ENCODE measurements at places on chromosomes 13 and 19.

DNA sequence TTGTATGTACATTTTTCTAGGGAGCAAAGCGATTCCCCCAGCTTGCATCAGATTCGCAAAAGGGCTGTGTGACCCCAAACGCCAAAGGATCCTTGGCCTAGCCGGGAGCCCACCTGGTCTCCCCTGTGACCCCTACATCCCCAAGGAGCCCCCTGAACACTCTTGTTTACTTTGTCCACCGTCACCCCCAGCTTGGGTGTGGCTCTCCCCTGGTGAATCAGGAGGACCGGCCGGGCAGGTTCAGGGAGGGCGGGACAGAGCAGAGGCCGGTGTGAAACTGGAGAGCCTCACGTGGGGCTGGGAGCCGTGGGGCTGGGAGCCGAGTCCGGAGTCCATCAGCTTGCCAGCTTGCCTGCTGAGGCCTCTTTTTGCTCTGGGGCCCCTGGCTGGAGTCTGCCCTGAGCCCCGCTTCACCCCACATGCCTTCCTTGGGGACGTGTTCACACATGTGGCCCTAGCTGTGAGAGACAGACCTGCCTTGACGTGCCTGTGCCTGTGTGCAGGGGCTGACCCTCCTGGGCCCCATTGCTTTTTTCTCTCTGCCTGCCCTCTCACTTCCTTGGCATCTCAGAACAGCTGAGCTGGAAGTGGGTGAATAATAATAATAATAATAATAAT is 2.0 kb downstream of the ITPKC start:
- DNase-seq, result peak; percentile 75

DNA sequence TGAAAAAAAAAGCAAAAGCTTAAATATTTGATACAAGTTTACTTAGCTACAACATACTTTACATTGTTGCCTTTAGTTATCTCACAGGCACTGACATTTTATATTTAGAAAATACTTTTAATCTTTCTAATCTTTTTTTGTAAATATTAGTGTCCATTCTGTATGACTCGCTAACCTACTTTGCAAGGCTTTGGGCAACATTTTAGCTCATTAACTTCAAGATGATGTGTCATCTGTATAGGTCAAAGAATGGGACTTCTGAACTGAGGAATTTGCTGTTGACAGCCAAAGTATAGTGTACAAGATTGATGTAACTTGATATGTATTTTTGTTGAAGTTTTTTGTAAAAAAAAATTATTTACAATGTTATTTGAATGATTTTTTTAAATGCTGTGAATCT is 2.7 kb upstream of the C1QTNF9 start:
- DNase-seq, result peak; percentile 39

DNA sequence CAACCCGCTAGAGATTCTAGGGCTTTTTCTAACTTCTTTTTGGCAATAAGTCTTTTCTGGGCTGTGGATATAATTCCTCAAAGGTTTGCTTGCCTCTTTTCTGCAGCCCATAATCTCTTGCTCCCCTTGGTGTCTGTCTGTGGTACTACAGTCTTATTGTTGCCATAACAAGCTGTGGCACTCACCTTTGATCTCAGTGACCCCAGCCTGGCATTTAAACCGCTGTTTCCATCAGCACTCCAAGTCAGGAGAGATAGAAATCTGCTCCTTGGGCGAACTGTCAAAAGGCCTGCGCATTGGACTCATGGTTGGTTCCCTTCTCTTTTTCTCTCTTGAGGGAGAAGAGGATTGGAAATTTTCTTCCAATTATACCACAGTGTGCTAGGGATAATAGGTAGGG is 14.5 kb upstream of the MPHOSPH8 start:
- peak; percentile 50 for DNase-seq

- DNase-seq, result no peak
Measured at GRCh38 chr13:53327680-53328315, 299.2 kb downstream of the OLFM4 start.

DNA sequence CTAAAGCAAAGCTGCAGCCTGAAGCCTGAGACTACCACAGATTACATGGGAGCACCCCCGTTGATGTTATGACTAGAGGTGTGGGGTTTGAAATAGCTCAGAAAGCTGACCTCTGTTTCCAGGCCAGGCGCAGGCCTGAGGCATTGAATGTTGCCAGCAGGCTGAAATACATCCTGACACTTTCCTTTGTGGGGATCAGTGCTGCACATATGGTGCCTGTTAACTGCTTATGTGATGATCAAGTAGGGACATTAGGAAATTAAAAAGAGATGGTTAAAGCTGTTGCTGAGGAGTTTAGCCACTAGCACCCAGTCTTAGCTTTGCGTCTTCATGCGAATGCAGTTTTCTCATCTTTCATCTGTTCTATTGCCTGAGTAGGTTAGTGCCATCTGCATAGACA is 83.2 kb downstream of the CCNA1 start:
- DNase-seq, result no peak

GRCh38 chr13:110210604-110210985 is 96.4 kb downstream of the COL4A1 start:
- DNase-seq, result no peak

DNA sequence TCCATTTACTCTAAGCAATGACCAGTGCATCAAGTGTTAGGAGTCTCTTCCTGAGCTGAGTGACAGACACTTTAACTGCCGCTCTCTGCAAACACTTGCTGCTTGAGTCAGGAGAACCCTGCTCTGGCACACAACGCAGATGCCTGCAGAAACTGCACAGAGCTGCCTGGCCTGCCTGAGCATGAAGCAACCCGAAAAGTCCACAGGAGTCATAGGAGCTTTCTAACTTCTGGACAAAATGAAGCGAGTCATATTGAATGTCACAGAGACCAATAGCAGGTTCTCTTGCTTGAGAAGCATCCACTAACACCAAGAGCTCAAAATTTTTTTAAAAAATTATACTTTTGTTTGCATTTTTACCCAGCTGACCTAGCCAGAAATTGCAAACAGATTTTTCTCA is 232.4 kb downstream of the LHFPL6 start:
- peak; percentile 62 for DNase-seq

- DNase-seq, result peak; percentile 24
Measured at GRCh38 chr19:41616792-41617621, 9.9 kb downstream of the CEACAM4 start.

DNA sequence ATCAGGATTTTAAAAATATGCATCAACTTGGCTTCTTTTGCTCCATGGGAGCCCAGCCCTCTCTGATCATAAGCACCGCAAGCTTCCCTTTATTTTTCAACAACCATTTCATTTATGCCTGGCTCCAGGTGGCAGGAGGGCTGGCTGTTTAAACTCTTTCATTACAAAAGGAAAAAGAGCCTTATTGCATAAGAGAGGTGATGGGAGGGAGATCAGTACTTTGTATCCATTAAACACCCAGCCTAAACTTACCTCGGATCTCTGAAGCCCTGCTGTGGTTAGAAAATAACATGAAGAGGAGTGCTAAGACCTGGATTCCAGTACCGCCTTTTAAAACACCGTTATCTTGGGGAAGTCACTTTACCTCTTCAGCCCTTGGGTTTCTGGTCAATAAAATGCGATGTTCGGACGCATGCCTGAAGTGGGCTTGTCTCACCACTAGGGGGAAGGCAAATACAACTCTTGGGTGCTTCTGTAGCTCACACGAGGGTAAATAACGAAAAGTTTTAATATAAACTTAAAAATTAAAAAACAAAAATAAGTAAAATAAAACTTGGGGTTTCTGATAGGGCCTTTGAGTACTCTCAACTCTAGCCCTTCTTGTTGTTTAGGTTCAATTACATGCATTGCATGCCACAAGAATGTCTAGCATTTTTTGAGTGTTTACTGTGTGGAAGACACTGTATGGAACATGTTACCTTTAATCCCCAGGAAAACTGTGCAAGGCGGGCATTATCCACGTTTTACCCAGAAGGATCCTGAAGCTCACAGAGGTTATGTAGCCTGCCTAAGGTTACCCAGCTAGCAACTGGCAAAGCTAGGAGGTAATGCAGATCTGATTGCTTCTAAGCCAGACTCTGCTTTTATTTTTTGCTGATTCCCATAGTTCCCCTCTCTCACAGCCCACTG is 240.3 kb downstream of the LMO7 start:
- DNase-seq, result peak; percentile 88

- DNase-seq, result no peak
Measured at GRCh38 chr19:18029617-18030338, 21.8 kb downstream of the ARRDC2 start.

- no peak for DNase-seq
Measured at GRCh38 chr13:99907627-99908026, 63.9 kb downstream of the ZIC5 start.

DNA sequence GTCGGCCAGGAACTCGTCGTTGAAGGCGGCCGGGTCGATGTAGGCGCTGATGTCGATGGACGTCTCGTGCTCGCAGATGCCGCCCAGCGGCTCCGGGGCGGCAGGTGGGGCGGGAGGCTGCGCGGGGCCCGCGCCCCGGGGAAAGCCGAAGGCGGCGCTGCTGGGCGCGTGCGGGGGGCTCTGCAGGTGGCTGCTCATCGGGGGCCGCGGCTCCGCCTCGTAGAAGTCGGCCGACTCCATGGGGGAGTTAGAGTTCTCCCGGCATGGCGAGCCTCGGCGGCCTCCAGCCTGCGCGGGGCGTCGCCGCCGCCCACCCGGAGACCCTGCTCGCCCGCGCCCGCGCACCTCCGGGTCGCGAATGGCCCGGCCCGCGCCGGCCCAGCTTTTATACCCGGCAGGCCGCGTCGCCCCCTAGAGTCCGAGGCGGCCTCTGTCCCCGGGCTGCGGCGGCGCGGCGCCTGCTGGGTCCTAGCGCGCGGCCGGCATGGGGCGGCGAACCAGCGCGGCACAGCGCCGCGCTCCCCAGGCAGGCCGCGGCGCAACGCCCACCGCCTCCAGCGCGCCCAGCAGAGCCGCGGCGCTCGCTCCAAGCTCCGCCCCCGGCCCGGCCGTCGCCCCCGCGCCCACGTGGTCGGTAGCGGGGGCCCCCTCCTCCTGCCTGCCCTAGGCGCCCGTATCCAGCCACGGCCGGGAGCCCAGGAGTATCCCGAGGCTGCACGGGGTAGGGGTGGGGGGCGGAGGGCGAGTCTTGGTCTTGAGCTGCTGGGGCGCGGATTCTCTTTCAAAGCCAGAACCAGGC is at the start of gene CEBPA:
Gene CEBPA, minus strand, starts transcription at position 360 of the 799 bp plus-strand sequence. Its CDS starts 120 bp downstream, at position 240.
- DNase-seq, result peak; percentile 91

- DNase-seq, result peak; percentile 95
Measured at GRCh38 chr13:99498171-99499161, 2.8 kb upstream of the TM9SF2 start.

- DNase-seq, result peak; percentile 63
Measured at GRCh38 chr19:27748551-27749152, 1464.3 kb downstream of the UQCRFS1 start.

GRCh38 chr13:23637829-23638228 is 67.6 kb downstream of the TNFRSF19 start:
- DNase-seq, result no peak

- peak; percentile 60 for DNase-seq
Measured at GRCh38 chr19:9839415-9839814, 4.3 kb downstream of the PIN1 start.

DNA sequence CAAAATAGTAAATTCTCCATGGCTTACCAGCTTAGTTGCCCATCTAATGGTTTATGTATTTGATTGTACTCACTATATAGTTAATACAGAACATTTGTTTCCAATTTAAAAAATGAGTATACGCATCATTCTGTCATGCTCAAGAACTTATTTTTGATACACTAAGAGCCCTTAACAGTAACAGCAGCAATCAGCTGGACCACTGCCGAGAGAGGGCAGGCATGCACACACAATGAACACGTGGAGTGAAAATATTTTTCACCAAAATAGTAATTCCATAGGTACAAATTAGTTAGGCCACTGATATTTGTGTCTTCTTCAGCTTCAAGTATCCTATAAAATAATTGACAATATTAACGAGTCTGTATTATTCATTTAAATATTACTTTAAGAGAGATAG is 109.9 kb downstream of the KLF12 start:
- DNase-seq, result no peak

DNA sequence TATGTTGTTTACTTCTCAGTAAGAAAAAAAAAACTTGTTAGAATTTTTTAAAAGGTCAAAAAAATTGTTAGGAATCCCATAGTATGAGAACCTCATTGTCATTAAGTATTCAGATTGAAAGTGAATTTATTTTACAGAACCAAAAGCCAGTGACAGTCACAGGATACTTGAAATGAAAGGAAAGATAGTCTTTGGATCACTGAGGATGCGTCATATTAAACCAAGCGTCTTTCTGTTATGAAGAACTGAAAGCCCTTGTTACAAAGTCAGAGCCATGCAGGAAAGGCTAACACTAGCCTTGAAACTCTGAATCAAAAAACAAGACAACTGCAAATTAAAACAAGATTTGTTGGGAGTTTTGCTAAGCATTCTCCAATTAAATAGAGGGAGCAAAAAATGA is 1348.0 kb upstream of the SLC10A2 start:
- no peak for DNase-seq

GRCh38 chr13:37338726-37339385 is 233.4 kb upstream of the CSNK1A1L start:
- DNase-seq, result no peak

DNA sequence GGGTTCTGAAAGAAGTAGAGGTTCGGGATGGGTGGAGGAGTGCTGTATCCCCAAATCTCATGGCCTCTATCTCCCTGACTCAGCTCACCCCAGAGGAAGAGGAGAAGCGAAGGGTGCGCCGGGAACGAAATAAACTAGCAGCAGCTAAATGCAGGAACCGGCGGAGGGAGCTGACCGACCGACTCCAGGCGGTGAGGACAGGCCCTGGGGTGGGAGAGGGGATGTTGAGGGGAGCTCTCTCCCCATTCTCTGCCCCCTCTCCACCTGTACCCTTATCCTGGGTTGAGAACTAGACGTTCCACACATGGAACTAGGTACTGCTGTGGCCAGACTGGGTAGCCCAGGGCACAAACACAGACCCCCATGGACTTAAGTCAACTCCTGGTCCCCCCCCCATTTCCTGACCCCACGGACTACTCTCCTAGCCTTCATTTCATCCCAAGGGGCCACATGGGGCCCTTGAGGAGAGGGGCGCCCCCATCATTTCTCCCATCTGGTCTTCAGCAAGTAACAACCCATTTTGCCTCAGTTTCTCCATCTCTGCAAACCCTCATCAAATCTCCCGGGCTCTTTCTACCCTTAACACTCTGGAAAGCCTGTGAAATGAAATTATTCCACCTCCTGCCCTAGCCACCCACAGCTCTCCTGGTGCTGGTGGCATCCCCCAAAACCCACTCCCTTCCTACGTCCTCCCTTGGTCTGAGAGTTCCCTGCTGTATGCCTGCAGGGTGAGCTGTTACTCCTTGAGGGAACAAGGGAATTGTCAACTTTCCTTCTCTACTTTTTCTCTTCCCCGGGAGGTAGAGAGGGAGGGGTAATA is 3.5 kb downstream of the FOSB start:
- DNase-seq, result peak; percentile 55

GRCh38 chr13:42991898-42992763 is at the start of gene EPSTI1:
TSS of gene EPSTI1 (minus strand) at chr13:42992241. CDS start at chr13:42992165, 76 bp downstream.
- DNase-seq, result peak; percentile 80

DNA sequence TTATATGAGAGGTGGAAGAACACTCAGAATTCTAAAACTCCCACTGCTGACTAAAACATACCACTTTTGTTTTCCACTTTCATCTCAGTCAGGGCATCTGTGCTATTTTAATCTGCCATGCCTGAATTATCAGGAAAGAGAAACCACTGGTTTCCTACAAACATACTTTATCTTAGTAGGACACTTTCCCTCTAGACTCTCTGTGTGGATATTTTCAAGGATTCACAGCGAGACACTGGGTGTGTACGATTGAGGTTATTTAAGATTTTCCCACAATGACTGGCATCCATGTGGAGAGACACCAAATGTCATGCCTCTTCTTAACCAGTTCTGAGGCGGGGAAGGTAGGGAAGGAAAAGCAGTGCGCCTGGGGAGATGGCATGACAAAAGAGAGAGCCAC is 212.2 kb downstream of the ENOX1 start:
- DNase-seq, result no peak
